ENCODE measurements at places on chromosomes 4 and X. TPM values are rescaled to one million over a fixed set of nuclear protein-coding genes. Genes with fewer than 3 reads are reported as not detected.
A peak's percentile ranks its signal among the peaks of the same experiment; 100 is the strongest.

DNA sequence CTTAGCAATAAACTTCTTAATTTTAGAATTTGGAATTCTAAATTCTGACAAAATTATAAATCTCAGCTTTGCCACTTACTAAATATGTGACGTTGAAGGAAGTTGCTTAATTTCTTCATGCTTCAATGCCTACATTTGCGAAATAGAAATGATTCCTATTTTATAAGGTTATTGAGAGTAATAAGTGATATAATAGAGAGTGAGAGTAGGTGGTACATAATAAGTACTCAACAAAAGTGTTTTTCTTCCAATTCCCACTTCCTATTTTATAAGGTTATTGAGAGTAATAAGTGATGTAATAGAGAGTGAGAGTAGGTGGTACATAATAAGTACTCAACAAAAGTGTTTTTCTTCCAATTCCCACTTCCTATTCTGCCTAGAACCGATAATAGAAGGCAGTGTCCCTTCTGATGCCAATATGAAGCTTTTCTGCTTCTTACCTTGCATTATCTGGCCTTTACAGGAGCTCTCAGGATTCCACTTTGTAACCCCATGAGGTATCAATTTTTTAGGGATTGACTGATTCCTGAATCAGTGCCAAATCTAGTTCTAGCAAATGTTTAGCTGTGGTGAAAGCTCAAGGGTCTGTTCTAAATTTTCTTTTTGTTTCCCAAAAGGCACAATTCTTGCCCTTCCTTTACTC lies 31.4 kb downstream of the VSIG4 start:
- no peaks in the 10 kb centered on the region for H3K4me1 ChIP-seq
- H3K27ac ChIP-seq: no peak overlapping the region
- no peaks in the 10 kb centered on the region for H3K27me3 ChIP-seq
- DNase-seq: no peak

- no peak overlapping the region for H3K27ac ChIP-seq
- H3K36me3 ChIP-seq: no peaks in the 10 kb centered on the region
- no peak for DNase-seq
- H3K4me3 ChIP-seq: no peak overlapping the region
- no peaks in the 10 kb centered on the region for H3K4me1 ChIP-seq
These were observed 475.4 kb upstream of the HS3ST1 start for GRCh38 chr4:11904117-11904535.

DNA sequence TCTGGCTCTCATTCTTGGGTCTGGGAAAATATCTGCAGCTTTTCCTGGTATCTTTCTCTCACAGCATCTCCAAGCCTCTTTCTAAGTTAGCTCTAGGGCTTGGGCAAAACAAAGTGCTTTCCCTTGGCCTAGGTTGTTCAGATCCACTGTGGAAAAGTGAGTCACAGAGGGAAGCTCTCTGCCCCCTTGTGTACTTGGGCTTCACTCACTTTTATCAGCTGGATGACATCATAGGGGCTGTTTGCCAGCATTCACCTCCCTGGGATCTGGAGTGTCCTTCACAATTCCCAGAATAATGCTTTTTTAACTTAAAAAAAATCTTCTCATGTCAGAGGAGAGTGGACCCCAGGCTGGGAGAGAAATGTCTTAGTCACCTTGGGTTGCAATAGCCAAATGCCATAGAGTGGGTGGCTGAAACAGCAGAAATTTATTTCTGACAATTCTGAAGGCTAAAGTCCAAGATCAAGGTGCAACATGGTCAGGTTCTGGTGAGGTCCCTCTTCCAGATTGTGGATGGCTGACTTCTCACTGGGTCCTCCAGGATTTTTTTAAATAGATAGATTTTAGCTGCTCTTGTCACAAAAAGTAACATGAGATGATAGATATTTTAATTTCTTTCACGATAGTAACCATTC lies 247.8 kb downstream of the SH2D1A start:
- no peaks in the 10 kb centered on the region for H3K27me3 ChIP-seq
- H3K4me3 ChIP-seq: no peak overlapping the region
- no peaks in the 10 kb centered on the region for H3K4me1 ChIP-seq
- no peaks in the 10 kb centered on the region for H3K36me3 ChIP-seq

DNA sequence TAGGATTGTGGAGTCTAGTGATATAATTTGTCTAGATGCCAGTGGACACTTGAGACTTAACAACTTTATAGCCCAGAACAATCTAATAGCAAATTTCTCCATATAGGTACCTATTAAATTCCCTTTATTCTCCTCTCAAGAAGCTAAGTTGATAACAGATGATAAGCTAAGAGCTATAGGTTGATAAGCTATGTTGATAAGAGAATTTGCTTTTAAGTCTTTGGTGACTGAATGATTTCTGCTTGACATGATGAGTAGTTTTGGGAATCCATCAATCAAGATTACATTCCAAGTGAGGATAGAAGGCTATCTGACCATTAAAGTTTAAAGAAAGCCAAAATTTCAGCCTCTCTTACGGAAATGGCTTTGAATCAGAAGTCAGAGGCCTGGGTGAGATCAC lies 131.6 kb downstream of the EMCN start:
- no peaks in the 10 kb centered on the region for H3K36me3 ChIP-seq
- no peaks in the 10 kb centered on the region for H3K27me3 ChIP-seq
- no peak overlapping the region for H3K4me3 ChIP-seq

GRCh38 chr4:1212546-1213335 lies 36.2 kb downstream of the CTBP1 start:
- H3K27me3 ChIP-seq: no peaks in the 10 kb centered on the region
- no peak for DNase-seq
- no peak overlapping the region for H3K4me3 ChIP-seq
- peaks cover 32% of the 10 kb centered on the region for H3K4me1 ChIP-seq
- peaks cover 36% of the 10 kb centered on the region for H3K36me3 ChIP-seq

DNA sequence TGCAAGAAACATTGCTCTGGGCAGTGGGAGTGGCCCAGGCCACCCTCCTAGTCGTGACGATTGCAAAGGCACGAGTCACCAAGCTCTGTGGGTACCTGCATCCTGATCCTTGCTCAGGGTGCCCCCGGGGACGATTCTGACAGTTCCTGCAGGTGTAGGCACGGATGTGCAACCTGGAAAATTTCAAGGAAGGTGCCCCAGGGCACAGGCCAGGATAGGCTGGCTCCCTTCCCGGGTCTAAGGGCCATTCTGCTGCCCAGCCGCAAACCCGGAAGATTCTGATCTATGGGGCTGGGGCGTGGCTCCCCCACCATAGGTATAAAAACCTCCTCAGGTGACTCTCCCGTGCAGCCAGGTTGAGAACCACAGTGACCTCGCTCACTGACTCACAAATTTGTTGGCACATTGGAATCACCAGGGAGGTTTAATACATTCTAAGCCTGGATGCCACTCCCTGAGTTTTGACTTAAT lies 228.5 kb downstream of the PTTG2 start:
- peaks cover 27% of the 10 kb centered on the region for H3K4me1 ChIP-seq
- no peak for DNase-seq
- H3K36me3 ChIP-seq: no peaks in the 10 kb centered on the region
- H3K27me3 ChIP-seq: no peaks in the 10 kb centered on the region
- peak overlapping the region; percentile 82 for H3K27ac ChIP-seq

- H3K4me1 ChIP-seq: no peaks in the 10 kb centered on the region
- H3K4me3 ChIP-seq: no peak overlapping the region
- H3K36me3 ChIP-seq: no peaks in the 10 kb centered on the region
- H3K27me3 ChIP-seq: no peaks in the 10 kb centered on the region
- no peak for DNase-seq
These were observed 68.8 kb downstream of the ATXN3L start for GRCh38 chrX:13250826-13251580.

- H3K27me3 ChIP-seq: no peaks in the 10 kb centered on the region
- H3K27ac ChIP-seq: no peak overlapping the region
- DNase-seq: no peak
- peaks cover 17% of the 10 kb centered on the region for H3K4me1 ChIP-seq
These were observed 300.1 kb upstream of the SLC7A11 start for GRCh38 chr4:138542191-138542776.

- no peaks in the 10 kb centered on the region for H3K27me3 ChIP-seq
- no peaks in the 10 kb centered on the region for H3K4me1 ChIP-seq
- DNase-seq: no peak
- H3K36me3 ChIP-seq: no peaks in the 10 kb centered on the region
- no peak overlapping the region for H3K27ac ChIP-seq
These were observed 124.8 kb upstream of the SLIT2 start for GRCh38 chr4:20126906-20127305.

DNA sequence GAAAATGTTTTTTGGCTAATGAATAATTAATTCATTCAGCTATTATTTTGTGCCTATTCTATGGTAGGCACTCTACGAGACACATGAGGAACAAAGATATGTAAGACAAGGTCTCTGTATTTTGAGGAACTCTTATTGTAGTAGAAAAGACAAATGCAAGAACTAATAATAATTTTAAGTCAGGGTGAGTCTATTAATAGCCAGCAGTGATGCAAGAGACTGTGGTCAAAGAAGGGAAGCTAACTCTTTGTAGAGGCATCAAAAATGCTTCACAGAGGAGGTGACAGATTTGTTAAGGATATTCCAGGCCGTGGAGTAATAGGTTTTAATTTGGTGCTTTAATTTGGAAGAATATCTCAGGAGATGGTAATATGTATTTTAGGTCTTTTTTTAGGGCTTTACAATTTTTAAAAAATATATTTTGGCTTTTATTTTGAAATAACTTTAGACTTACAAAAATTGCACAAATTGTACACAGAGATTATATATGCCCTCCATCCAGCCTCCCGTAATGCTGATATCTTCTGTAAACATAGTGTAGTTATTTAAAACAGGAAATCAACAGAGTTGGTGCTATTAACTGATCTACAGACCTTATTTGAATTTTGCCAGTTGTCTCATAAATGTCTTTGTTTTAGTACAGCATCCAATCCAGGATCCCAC lies 48.1 kb downstream of the DCLK2 start:
- no peak for DNase-seq
- no peaks in the 10 kb centered on the region for H3K36me3 ChIP-seq
- no peaks in the 10 kb centered on the region for H3K27me3 ChIP-seq
- no peak overlapping the region for H3K27ac ChIP-seq
- peaks cover 11% of the 10 kb centered on the region for H3K4me1 ChIP-seq

GRCh38 chr4:153148791-153149190 lies 55.5 kb upstream of the TRIM2 start:
- no peak overlapping the region for H3K27ac ChIP-seq
- H3K4me3 ChIP-seq: no peak overlapping the region
- no peak for DNase-seq
- no peaks in the 10 kb centered on the region for H3K27me3 ChIP-seq
- no peaks in the 10 kb centered on the region for H3K36me3 ChIP-seq

DNA sequence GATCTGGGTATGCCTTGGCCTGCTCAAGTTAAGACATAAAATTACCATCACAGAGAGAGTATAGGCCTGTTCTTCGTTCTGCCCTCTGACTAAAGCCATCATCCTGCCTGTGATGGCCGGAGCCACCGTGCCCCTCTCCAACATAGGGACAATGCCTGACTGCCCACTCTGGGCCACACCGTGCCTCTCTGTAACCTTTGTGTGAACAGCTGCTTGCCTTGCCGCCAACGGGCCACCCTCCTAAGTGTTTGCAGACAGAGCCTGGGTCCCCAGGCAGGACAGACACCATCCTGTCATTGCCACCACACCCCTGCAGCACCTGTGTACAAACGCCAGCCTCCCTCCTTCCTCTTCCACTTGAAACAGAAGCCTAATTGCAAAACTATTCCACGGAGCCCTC lies 298.7 kb upstream of the TENM3 start:
- no peaks in the 10 kb centered on the region for H3K4me1 ChIP-seq
- no peak overlapping the region for H3K27ac ChIP-seq
- H3K36me3 ChIP-seq: no peaks in the 10 kb centered on the region
- no peak overlapping the region for H3K4me3 ChIP-seq
- no peaks in the 10 kb centered on the region for H3K27me3 ChIP-seq

DNA sequence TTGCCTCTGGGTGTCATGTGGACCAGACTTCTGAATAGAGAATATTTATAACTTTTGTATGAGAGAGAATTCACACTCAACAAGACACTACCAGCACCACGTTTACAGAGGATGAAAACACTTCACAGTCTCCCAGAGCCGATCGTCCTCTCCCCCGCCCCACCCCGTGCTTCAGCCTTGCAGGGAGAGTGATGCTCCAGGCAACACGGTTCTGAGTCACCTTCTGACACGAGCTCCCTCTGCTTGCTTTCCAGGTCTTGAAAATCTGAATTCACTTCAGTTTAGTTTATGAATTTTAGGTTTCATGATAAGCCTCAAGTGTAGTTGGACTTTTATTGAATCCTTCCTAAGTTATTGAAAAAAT lies 59.8 kb downstream of the CPLX1 start:
- peaks cover 83% of the 10 kb centered on the region for H3K36me3 ChIP-seq
- H3K4me3 ChIP-seq: no peak overlapping the region
- H3K4me1 ChIP-seq: no peaks in the 10 kb centered on the region

PLAC1 gene
- not detected for total RNA-seq

CABS1 gene
- total RNA-seq: not detected

ACE2 gene
- total RNA-seq: 4.6 TPM

CCSER1 gene
- 2.7 TPM for total RNA-seq

TENM3 gene
- 8.0 TPM for total RNA-seq

ETDB gene
- not detected for total RNA-seq
